ENCODE measurements at places on chromosomes 3 and 15.

DNA sequence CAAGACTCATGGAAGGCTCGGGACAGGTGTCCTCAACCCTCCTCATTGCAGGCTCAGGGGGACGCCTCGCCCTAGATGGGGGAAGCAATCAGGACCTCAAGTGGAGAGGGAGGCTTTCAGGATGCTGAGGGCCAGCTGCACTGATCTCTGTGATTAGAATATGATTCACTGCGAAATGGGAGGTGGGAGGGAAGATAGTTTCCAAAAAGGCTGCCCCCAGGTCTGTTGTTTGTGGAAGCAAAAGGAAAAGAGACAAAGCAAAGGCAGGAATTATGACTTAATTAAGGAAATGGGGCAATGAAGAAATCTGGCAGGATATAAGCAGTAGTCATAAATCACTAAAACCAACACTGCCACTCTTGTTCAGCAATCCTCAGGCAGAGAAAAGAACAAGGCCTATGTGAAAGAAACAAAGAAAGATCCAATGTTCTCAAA is 85.6 kb upstream of the ABHD17C start:
- no peak for DNase-seq

DNA sequence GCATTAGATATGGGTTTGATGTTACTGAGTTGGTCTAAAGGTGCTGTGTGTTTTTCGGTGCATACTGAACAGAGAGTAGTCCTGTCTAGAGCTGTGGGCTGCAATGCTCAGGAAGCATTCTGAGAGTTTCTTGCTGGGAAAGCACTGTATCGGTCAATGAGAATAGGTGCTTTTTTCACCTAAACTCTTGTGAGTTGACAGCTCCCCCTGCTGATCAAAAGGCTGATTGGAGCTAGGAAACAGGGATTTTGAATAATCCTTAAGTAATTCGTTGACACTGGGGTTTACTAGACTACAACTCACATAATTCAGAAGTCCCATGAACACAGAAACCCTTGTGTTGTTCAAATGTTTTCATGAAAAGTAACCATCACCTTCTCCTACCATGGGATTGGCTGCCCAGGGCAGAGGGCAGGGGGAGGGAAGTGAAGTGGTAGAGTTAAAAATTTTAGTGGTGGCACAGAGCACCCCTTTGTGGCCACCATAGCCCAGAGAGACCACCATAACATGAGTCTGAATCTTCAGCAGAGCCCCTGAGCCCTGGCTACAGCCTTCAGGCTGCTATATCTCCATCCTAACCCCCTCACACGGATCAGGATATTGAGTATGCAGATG is 13.0 kb upstream of the MANF start:
- peak; percentile 46 for DNase-seq

DNA sequence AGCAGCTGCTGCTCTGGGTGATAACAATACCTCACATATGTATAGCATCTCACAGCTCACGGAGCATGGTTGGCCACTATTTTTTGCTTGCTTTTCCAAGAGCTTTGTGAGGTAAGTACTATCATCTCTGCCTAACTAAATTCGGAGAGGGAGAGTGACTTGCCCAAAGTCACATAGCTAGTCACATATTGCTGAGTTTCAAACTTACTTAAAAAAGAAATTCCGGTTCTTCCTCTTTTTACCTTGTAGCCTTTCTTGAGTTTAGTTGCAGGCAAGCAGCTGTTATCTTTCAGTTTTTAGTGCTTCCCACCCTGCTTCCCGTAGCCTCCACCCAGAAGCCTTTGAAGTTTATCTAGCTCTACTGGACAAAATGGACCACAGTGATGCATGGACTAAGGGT is 309.2 kb downstream of the PDCD6IP start:
- no peak for DNase-seq

DNA sequence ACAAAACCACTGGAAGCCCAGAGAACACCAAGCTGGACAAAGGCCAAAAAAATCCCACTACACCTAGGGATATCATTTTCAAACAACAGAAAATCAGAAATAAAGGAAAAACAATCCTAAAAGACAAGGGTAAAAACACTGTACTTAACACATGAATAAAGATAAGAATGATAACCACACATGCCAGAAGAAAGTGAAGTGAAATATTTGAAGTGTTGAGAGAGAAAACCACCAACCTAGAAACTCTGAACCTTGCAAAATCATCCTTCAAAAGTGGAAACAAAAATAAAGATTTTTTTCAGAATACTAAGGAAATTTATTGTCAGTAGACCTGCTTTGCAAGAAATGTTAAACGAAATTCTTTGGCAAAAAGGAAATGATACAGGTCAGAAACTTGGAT is 45.1 kb downstream of the KPNA1 start:
- DNase-seq = no peak

DNA sequence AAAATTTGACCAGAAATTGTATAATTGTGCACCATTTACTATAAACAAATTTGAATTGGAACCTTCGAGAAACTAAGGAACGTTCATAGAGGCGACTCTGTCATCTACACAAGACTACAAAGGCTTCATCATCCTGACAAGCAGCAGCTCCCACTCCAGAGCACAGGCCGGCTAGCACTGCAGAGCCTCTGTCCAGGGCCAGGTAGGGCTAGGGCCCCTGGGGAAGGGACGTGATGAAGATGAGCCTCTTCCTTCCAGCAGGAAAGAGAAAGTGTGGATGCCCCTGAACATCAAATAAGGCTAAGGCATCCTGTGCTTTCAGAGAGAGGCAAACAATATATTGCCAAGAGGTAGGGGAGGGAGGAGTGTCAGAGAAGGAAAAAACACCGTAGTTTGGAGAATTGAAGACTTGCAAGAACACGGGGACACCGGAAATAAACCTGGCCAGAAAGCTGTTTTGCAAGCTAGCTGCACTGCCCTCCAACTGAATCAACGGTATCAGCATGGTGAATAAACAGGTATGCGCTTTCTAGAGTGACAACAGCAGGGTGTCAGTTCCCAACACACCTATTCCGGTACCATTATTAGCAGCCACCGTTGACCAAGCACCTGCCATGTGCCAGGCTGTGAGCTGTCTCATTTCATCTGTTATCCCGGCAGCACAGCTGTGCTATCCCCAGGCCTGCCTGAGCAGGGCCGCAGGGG is 12.4 kb downstream of the XXYLT1 start:
- no peak for DNase-seq

- no peak for DNase-seq
Observed at GRCh38 chr3:130979117-130979516, 47.5 kb downstream of the ASTE1 start.

DNA sequence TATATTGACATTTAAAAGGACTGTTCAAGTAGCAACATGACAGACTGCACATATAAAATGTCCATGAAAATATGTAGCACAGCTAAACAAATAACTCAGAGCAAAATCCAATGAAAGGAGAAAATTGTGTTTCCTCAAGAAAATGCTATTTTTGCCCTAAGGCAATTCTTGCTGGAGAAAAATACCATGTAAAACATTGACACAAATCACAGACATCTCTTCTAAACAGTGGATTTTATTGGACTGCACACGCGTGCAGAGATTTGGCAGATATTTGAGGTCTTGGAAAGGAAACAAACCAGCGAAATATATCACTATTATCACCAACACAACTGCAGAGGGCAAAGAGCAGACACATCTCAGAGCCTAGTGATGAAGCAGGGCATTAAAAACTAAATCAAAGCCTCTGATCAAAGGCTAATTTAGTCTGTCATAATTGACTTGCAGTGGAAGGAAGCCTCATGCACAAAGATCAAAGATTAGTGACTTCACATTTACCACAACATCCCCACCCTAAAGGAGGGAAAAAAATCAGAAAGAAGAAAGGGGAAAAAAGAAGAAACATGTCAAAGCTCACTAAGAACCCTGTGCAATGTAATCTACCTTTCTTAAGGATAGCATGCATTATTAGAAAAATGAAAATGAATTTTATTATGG is 52.4 kb downstream of the CHL1 start:
- DNase-seq = no peak

DNA sequence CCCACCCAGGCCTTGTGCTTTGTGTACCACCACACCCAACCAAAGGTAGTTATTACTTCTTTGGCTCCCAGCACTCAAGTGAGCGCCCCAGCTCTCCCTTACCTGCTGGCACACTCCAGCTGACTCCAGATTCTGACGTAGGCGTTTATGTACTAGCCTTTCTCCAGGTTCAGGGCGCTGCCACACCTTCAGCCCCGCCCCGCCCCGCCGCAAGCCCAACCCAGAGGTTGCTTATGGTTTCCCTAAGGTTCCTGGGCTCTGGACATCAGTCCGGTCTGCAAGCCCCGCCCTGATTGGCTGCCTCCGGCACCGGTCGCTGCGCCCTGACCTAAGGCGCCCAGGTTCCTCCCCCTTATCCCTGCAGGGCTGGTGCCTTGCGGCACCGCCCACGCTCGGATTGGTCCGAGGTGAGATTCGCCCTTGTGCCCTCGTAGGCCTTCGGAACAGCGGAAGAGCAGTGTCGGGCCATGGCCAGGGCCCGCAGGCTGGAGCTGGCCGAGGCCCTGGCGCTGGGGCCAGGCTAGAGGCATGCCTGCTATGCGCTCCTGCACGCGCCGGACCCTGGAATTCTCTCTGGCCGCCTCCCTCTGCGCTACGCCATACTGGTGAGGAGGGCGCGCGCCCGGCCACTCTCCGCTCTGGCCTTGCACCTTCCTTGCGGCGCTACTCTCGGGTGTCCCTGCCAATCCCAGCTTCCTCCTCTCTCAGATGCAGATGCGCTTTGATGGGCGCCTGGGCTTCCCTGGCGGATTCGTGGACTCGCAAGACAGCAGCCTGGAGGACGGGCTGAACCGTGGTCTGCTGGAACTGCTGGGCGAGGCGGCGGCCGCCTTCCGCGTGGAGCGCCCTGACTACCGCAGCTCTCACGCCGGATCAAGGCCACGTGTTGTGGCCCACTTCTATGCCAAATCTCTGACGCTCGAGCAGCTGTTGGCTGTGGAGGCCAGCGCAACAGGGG is 19.8 kb upstream of the NUDT16 start:
- no peak for DNase-seq

DNA sequence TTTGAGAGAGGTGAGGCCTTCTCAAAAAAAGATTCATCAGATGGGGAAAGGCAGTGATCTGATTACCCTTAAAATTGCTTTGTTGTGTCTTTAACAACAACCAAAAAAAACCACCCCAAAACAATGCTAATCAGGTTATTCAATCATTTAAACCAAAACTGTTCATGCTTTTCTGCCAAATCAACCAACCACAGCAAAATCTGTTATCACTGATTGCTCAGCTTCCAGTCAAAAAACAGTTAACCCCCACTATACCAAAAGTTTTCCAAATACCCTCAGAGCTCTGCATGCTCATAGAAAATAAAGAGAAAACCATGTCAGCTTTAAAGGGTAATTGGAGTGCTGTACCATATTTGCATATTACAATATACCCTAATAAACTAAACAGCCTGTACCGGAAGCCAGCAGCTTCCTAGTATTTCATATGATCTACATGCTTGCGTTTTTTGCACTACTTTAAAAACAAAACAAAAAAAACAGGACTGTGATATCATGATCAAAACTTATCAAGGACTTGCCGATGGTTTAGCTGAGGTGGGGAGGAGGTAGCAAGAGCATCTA is 22.8 kb downstream of the SATB1 start:
- no peak for DNase-seq

DNA sequence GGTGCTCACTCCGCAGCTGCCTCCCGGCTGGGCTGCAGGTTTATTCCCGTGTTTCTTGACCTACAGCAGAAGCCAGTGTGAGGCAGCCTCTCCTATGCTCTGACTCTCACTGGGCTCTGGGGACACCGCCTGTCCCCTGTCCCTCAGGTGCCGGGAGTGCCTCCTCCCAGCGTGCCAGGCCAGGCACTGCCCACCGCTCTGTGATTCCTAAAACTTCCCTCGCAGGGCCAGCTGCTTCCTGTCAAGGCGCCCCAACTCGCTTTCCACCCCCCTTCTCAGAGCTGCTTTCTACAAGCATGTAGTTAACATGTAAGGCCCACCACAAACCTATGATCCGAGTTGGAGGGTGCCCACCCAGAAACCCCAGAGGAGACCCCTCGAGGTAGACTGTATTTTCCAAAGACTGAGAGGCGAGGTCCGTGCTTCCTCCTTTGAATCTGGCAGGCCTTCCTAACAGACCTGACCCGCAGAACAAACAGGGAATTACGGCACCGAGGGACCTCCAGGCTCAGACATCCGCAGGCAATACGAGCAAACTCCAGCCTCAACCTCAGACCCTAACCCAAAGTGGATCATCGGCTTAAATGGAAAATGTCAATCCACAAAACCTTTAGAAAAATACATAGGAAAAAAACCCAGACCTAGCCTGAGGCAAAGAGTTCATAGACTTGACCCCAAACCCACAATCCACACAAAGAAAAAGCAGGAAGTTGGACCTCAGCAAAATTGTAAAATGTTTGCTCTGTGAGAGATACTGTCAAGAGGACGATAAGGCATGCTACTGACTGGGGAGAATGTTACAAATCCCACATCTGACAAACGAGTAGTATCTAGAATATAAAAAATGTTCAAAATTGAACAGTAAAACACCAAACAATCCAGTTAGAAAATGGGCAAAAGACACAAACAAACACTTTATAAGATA is 121.3 kb upstream of the IQSEC1 start:
- no peak for DNase-seq

DNA sequence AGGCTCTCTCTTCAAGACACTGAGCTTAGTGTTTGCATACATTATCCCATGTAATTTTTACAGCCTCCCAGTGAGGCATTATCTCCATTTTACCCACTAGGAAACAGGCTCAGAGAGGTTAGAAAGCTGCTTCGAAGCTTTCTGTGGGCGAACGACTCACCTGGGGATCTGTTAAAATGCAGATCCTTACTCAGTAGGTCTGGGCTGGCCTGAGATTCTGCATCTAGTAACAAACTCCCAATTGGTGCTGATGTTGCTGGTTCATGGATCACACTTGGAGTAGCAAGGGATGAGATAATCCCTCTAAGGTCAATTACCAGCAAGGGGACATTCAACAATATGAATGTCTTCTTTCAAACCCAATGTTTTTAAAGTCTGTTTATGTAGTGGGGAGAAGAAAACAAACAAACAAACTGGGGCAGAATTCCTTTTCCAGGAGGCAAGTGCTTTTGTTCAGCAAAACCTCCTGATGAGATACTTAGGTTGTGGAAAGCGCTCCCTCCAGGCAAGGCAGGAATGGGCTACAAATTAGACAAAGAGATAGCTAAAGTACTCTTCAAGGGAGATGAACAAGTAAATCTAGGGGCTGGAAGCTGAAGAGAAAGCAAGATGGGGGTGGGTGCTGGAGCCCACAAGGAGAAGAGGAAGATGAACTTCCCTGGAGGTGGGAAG is 311.9 kb downstream of the SHQ1 start:
- DNase-seq = no peak

GRCh38 chr15:66027268-66027805 is 158.0 kb downstream of the RAB11A start:
- no peak for DNase-seq

DNA sequence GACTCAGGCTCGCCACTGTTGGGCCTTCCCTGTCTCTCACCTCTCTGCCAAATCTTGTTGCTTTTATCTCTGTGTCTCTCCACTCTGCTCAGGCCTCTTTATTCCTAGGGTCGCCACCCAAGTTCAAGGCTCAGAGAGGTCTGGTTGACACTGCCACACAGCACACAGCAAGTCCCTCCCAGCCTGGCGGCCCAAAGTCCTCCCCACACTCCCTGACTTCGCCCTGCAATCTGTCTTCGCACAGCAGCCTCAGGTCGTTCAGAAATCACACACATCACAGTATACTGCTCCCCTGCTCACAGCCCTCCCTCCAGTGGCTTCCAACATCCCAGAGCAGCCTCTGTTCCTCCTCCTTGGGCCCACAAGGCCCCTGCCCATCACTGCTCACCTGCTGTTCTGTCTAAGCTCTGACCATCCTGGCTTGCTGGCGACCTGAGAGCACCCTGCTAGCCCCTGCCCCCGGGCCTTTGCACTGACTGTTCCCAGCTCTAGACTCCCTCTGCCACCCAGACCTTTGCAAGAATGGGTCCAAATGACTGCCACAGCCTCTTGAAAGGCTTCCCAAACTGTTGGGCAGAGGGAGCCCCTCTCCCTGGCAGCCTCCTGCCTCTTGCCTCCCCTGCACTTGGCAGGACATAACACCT is 48.4 kb downstream of the MGLL start:
- DNase-seq = no peak

All from AG09319 (cell line).